ENCODE measurements at places on chromosomes 16 and 17. TPM values are rescaled to one million over a fixed set of nuclear protein-coding genes. Genes with fewer than 3 reads are reported as not detected.

RAPGEFL1 gene
- 2.0 TPM for total RNA-seq

SLFN11 gene
- total RNA-seq, result 53.2 TPM

CCNF gene
- total RNA-seq, result 4.6 TPM

ITGA2B gene
- total RNA-seq, result under 0.01 TPM

NACA2 gene
- not detected for total RNA-seq

CDH16 gene
- total RNA-seq, result not detected

KRT9 gene
- total RNA-seq, result not detected

CCL4 gene
- not detected for total RNA-seq

ZFHX3 gene
- 6.8 TPM for total RNA-seq

KRT24 gene
- total RNA-seq, result not detected

C1QL1 gene
- not detected for total RNA-seq

ARHGAP23 gene
- 76.7 TPM for total RNA-seq

ERN2 gene
- total RNA-seq, result not detected

CHMP6 gene
- 23.2 TPM for total RNA-seq

WFIKKN1 gene
- total RNA-seq, result 0.22 TPM

TSNAXIP1 gene
- 1.0 TPM for total RNA-seq

ABCA3 gene
- total RNA-seq, result 0.72 TPM

PHAF1 gene
- total RNA-seq, result 21.0 TPM

OR4D1 gene
- total RNA-seq, result not detected

KRTAP4-1 gene
- total RNA-seq, result not detected

ACSM2A gene
- total RNA-seq, result not detected

TEX19 gene
- not detected for total RNA-seq

RSKR gene
- 7.6 TPM for total RNA-seq

LLGL2 gene
- total RNA-seq, result 0.57 TPM

VASN gene
- 358 TPM for total RNA-seq

VAMP2 gene
- 5.0 TPM for total RNA-seq

DUS1L gene
- 74.6 TPM for total RNA-seq

OR1F1 gene
- not detected for total RNA-seq

CD68 gene
- total RNA-seq, result 20.6 TPM

KRTAP4-6 gene
- not detected for total RNA-seq

CCL16 gene
- total RNA-seq, result not detected

GRB7 gene
- 0.57 TPM for total RNA-seq

ABCA8 gene
- 0.57 TPM for total RNA-seq

LRRC37A gene
- total RNA-seq, result 4.2 TPM

KRT23 gene
- not detected for total RNA-seq

MT3 gene
- total RNA-seq, result not detected

TEX14 gene
- total RNA-seq, result not detected

ARL5C gene
- total RNA-seq, result not detected

MYO18A gene
- 49.5 TPM for total RNA-seq

LYZL6 gene
- total RNA-seq, result not detected

TBC1D3C gene
- not detected for total RNA-seq

ACSF3 gene
- 23.0 TPM for total RNA-seq

TMEM100 gene
- 3.4 TPM for total RNA-seq

ANKRD40CL gene
- not detected for total RNA-seq

HIGD1B gene
- not detected for total RNA-seq

PPP1R9B gene
- 58.0 TPM for total RNA-seq

CLEC18B gene
- total RNA-seq, result not detected
